HTR-8/SVneo (cell line): ENCODE measurements at places on chromosomes 5 and 9.

GRCh38 chr9:116482740-116483139 is 204.4 kb upstream of the TRIM32 start:
- DNase-seq, result no peak

DNA sequence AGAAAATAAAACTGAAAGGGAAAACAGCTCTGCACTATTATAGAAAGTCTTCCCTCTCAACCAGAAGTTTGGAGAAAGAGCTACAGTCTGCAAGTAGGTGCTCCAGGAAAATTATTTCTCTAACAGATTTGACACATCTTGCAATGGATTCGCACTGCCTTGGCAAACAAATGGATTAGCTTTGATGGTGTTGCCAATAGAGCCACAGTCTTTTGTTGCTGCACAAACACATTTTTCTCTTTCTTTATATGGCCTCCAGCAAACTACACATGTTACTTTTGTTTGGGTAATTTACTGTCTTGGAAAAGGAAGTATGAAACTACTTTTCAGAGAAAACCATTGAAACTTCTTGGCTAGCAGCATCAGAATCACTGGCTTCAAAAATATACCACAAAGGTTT is 523.1 kb downstream of the EFNA5 start:
- DNase-seq, result no peak

GRCh38 chr9:15426019-15426418 is 3.3 kb downstream of the SNAPC3 start:
- no peak for DNase-seq

GRCh38 chr9:128553728-128554127 is 1.3 kb downstream of the SPTAN1 start:
- no peak for DNase-seq

DNA sequence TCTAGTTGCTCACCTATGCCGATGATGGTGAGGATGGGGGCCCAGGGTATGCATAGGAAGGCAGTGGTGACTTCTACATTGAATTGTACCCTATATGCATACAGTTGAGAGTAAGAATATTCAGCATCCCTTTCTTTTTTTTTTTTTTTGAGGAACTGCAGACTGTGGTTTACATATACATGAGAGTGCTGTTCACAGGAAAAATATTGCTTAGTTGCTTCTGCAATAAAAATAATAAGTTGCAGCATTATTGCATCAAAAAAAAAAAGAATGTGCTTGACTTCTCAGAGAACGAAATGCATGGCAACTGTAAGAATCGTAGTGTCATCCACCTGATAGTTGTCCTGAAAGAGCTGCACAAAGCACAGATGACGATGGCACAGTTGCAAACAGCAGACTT is 52.8 kb downstream of the PTCD2 start:
- no peak for DNase-seq

GRCh38 chr5:180803181-180804128 is 849 bp upstream of the MGAT1 start:
- DNase-seq, result no peak

DNA sequence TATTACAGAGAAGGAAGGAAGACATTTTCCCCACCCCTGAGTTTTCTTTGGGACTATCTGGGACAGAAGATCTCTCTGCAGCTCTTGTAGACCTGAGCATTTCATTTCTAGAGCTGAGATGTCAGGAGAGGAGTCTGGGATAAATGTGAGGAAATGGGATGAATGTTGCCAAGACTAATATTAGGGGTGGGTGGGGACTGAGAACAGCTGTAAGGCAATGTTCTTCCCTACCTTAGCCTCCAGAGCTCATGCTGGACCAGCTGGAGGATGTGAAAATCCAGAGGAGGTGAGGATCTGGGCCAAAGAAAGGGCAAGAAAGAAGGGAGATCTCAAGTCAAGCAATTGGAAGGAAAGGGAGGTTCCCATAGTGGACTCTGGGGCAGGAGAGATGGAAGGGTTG is 23.1 kb upstream of the FOXD1 start:
- no peak for DNase-seq
